ENCODE measurements at places on chromosomes 1 and 21. TPM values are rescaled to one million over a fixed set of nuclear protein-coding genes. Genes with fewer than 3 reads are reported as not detected.

SH3BGRL3 gene
- 21.4 TPM for total RNA-seq

IPO9 gene
- total RNA-seq, result 26.5 TPM

MAP3K21 gene
- total RNA-seq, result 0.36 TPM

- no peaks in the 10 kb centered on the region for H3K4me1 ChIP-seq
- no peak overlapping the region for H3K4me3 ChIP-seq
- no peak for DNase-seq
- no peaks in the 10 kb centered on the region for H3K27me3 ChIP-seq
- no peaks in the 10 kb centered on the region for H3K36me3 ChIP-seq
Measured at GRCh38 chr1:118077331-118078045, 107.5 kb downstream of the SPAG17 start.

DNA sequence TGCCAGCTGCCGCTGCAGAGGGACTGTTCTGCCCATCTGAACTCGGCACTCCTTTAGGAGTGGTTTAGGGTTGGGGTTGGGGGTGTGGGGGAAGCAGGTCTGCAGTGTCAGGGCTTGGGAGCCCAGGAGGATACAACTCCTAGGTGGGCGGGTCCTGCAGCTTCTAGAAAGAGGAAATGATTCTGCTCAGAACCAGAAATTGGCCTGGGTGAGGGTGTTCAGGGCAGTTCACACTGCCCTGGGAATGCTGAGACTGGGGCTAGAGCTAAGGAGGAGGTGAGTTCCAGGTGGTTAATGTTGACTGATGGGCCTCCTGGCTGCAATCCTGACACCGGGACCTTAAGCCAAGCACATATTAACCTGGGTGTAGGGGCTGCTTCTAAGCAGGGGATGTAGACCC is 4.8 kb upstream of the SLC26A9 start:
- H3K4me3 ChIP-seq, result no peak overlapping the region
- no peak for DNase-seq
- no peaks in the 10 kb centered on the region for H3K4me1 ChIP-seq
- no peaks in the 10 kb centered on the region for H3K36me3 ChIP-seq

GRCh38 chr1:115694805-115695204 is 53.0 kb downstream of the VANGL1 start:
- DNase-seq, result no peak
- H3K36me3 ChIP-seq, result peaks cover 30% of the 10 kb centered on the region
- H3K27ac ChIP-seq, result no peak overlapping the region
- H3K27me3 ChIP-seq, result no peaks in the 10 kb centered on the region

SLC26A9 gene
- total RNA-seq, result 15.9 TPM

- no peak overlapping the region for H3K4me3 ChIP-seq
- peaks cover 4% of the 10 kb centered on the region for H3K4me1 ChIP-seq
- H3K27me3 ChIP-seq, result no peaks in the 10 kb centered on the region
- DNase-seq, result no peak
Measured at GRCh38 chr1:235295902-235296350, 32.1 kb downstream of the ARID4B start.

PATJ gene
- 194 TPM for total RNA-seq

OR2T2 gene
- total RNA-seq, result not detected

DNA sequence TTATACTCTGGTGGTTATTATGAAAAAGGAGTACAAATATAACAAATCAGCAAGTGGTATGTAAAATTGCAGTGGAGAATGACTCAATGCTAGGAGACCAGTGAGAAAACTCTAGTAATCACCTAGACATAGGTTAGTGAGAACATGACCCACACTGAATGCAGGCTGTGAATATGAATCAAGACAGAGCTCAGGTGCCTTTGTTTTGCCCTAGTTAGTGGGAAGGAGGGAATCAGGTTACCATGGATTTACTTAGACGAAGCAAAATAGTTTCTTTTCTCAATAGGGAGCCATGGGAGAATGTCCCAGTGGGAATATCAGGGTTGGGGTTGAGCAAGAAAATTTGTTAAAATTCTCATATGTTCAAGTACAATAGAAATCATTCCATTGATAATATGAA is 10.6 kb upstream of the GCLM start:
- H3K36me3 ChIP-seq, result no peaks in the 10 kb centered on the region
- no peaks in the 10 kb centered on the region for H3K4me1 ChIP-seq
- H3K4me3 ChIP-seq, result no peak overlapping the region
- DNase-seq, result no peak

All from heart right ventricle (tissue), 16 donors.